HTR-8/SVneo (cell line): ENCODE measurements at places on chromosomes 6 and 20.

DNA sequence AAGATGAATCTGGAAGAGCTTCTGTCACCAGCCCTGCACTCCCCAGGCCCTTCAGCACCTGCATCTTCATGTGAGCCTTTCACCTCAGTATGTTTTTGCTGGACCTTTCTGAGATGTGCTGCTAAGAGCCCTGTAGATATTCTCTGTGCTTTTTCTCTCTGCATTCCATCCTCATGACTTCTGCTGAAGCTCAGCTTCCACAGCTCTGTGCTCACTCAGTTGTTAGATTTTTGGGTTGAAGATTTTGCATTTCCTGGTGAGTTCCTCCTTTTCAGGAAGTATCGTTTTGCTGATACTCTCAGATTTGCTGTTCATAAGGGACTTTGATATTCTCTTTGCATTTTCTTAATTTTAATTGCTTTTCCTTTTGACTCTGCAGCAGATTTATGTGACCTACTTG is 18.3 kb downstream of the KIAA1586 start:
- DNase-seq, result no peak

DNA sequence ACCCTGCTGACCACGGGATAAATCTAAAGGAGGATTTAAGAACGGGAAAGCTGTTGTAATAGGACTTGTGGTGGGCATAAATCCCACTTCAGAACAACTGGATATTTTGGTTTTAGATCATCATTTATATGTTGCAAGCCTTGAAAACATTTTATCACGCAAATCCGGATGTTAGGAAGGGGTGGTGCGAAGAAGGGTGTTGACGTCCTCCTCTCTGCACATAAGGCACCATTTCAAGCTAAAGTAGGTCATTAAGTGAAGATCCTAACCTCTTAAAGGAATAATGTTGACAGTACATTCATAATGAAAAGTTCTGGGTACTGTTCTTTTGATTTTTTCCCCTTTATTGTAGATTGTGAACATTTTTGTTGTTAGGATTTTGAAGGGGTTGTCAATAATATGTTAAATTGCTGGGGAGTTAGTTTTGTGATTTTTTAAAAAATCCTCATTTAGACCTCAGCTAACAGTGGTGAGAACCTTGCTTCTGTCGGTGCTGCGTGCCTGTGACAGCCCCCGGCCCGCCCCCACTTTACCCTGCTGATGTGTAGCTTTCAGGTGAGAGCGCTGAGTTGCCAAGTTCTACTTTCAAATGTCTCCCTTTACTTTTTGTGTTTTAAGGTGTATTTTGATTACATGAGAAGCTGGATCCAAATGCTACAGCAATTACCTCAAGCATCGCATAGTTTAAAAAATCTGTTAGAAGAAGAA is 88.8 kb downstream of the MAP3K4 start:
- DNase-seq, result no peak

DNA sequence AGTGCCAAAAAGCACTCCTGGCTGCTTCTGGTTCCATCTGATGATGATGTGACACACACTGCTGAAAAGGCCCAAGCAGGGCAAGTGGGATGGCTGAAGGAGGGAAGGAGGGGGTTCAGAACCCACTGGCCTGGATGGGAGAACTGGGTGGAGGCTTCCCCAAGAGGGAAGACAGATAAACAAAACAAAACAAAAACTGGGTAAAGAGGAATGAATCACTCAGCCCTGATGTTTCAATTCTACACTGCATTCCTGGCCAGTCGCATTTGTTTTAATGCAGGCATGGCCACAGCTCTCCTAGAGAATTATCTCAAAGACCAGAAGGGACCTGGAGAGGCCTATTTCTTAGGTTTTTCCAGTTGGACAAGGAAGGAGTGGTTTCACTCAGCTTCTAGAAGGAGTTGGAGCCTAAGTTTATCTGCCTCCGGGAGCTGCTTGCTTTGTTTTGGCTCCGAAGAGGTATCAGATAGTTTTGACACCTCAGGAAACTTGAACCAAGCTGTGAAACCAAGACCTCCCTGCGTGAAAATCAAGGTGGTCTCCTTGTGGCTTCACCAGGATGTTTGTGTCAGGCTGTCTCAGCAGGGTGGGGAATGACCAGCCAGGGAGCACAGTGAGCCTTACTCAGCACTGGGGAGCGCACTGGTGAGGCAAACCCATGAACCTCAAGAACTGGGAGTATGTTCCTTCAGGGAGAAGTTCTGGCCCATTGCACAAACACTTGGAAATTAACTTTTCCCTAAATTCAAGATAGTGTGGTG is 16.1 kb downstream of the TTPAL start:
- DNase-seq, result no peak

GRCh38 chr6:70196531-70196930 is 106.4 kb downstream of the COL9A1 start:
- DNase-seq, result no peak

- no peak for DNase-seq
Observed at GRCh38 chr6:148244217-148244935, 98.3 kb upstream of the SASH1 start.

- no peak for DNase-seq
Observed at GRCh38 chr6:161029195-161029809, 37.7 kb downstream of the MAP3K4 start.

GRCh38 chr20:11958855-11959254 is 41.2 kb downstream of the BTBD3 start:
- no peak for DNase-seq

DNA sequence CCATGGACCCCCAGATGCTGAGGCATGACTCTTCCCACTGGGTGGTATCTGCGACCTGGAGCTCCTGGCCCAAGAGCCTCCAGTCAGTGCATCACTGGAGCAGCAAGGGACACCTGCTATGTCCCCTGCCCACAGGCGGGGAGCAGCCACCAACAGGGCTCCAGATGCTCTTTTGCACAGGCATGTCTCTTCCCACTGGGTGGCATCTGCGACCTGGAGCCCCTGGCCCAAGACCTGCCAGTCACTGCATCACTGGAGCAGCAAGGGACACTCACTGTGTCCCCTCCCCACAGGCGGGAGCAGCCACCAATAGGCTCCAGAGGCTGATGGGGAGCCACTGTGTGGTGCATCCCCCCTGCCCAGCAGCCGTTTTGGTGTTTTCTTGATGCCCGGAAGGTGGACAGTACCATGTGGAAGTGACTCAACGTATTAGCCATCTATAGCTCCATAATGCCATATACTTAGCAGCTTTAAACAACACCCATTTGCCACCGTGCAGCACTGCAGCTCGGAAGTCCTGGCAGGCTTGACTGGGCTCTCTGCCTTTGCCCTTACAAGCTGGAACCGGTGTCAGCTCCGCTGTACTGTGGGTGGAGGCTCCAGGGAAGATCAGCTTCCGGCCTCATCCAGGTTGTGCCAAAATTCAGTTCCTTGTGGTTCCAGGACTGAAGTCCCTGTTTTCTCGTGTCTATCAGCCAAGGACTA is 124.9 kb upstream of the CST7 start:
- DNase-seq, result no peak

- DNase-seq, result no peak
Observed at GRCh38 chr6:158032354-158032733, 50.7 kb downstream of the SYNJ2 start.

DNA sequence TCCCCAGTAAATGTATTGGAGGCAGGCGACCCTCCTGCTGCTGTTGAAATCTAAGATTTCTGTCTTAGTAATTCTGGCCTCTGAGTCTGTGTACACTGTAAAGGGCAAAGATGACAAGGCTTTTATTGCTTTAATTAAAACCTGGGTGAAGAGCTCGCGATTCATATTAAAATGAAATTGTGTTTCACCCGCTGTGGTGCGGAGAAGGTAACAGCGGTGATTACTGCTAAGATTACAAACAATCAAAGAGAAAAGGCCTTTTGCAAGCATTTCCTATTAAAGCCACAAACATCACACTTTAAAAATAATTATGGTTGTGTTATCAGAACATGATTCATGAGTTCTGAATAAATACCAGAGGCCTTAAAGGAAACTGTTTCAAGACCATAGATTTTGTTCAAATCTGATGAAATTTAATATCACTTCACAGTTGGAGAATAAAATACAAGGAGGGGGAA is 69.3 kb downstream of the TOX2 start:
- no peak for DNase-seq

DNA sequence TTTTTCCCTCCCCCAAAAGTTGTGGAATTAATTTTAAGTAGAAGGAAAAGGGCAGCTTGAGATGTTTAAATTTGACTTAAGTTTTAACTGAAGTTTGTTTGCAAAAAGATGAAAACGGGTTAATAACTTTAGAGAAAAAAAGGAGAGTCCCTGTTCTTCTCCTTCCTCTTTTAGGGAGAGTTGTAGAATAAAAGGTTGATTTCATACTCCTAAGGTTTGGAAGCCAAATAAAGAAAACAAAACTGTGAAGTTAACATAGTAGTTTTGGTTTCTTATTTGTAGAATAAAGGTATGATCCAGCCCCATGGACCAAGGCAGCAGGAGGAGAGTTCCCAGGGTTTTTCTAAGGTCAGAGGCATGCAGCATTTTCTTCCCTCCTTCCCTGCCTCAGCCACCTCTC is 33.4 kb downstream of the FOXO3 start:
- no peak for DNase-seq

DNA sequence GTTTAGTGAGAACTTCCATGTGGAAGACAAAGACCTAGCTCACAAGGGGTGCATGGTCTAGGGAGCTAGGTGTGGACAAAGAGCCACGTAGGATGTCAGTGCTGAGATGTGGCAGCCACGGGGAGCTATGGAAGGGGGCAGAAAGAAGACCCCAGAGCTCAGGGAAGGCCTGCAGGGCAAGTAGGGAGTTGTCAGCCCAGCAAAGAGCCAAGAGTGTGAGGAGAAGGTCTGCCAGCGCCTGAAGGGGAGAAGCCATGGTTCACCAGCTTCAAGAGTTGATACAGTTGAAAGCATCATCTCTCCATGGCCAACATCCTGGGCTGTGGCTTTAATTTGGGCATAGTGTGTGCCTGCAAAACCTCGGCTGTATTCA is 95.6 kb downstream of the CDH26 start:
- no peak for DNase-seq

DNA sequence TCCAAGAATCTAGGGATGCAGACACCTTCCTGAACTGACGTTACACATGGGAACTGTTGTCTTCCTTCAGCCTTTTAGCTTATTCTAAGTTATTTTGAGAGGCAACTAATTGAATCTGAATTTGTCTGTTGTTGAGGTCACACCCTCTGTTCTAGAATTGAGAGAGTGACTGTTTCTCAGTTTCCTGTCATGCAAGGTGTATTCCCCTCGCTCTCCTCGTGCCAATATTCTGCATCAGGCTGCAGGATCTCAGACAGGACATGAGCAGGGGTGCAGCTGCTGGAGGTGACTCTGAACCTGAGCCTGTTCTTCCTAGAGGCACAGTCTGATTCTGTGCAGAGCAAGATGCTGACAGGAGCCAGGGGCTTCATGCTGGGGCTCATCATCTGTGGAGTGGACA is 52.5 kb downstream of the HLA-DPB1 start:
- no peak for DNase-seq

GRCh38 chr20:17500826-17501225 is 30.4 kb downstream of the BFSP1 start:
- no peak for DNase-seq

DNA sequence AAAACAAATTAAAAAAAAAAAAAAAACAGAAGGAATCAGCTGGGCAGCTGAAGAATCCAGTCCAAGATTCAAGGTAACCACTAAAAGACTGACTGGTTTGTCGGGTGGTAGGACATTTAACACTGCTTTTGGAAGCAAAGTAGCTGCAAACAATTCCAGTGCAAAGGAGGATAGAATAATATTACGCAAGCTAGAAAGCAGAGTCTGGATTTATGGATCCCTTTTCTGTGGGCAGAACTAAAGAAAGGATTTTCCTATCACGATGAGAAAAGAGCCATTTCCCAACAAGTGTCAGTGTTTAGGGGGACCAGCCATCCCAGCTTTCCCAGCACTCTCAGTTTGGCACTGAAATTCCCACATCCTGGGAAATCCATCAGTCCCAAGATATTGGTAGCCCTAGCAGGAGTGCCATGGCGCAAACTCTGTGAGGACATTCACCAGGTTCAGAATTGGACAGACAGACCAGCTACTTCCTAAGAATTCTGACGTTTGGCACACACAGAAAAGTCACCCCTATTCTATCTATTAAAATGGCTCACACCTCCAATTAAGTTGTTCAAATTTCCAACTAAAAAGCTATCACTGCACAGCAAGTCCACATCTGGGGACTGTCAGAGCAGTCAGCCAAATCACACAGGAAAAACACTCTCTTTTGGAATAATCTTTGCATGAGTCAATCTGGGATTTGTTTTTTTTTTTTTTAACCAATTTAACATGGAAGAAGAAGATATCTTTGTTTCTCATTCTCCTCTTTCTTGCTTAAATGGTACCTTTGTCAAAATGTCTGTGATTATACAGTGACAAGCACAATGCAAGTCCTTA is 356.8 kb upstream of the ARID1B start:
- no peak for DNase-seq

- no peak for DNase-seq
Observed at GRCh38 chr6:110549277-110549676, 72.9 kb upstream of the SLC22A16 start.

DNA sequence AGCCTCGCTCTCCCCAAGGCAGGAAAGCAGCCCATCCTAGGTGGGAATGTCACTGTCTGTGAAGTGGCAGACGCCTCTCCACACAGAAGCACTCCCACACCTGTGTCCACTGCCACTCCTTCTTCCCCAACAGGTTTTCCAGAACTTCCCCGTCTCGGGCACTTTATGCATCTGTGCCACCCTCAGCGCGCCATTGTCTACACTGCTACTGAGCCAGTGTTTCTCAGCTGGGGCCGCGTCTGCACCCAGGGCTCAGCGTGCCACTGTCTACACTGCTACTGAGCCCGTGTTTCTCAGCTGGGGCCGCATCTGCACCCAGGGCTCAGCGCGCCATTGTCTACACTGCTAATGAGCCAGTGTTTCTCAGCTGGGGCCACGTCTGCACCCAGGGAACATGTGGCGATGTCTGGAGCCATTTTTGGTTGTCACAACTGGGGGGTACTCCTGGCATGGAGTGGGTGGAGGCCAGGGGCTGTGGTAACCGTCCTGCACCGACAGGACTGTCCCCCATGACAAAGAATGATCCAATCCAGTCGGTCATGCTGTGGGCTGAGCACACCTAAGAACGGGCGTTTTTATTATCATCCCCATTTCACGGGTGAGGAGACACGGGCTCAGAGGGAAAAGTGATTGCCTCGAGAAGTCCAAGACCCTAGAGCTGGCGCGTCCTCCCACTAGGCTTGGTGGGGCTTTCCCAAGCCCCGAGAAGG is 41.7 kb upstream of the ZBP1 start:
- no peak for DNase-seq

GRCh38 chr6:167349631-167350274 is 24.9 kb downstream of the TTLL2 start:
- no peak for DNase-seq

DNA sequence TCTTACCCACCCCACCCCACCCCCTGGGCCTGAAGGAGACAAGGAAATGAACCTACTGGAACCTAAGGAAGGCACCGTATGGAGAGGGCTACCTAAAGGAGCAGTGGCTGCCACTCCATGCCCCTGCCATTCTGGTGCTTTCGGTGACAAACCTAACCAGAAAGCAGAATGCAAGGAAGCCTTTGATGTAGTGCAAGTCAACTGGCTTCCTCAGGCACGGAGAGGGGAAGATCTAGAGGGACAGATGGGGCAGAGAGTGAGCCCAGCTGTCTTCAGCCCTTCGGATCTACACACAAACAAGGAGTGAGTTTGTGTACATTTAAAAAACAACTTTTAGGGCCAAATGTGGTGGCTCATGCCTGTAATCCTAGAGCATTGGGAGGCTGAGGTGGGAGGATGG is 39.5 kb downstream of the PPP1R16B start:
- DNase-seq, result no peak
